SW480 (cell line): ENCODE measurements at places on chromosomes 6 and 20.
A peak's percentile ranks its signal among the peaks of the same experiment; 100 is the strongest.

DNA sequence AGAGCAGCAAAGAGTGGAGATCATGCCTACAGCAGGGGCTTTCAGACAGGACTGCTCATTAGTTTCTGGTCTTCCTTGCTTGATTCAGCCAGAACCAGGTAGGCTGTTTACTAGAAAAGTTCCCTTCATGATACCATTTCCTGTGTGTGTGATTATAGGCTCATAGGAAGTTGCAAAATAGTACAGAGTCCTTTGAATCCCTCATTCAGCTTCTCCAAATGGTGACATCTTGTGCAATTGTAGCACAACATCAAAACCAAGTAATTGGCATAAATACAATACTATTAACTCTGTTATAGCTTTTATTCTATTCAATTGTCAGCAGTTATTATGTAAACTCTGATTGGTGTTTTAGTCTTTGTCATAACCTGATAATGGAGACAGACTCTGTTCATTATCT, 347.3 kb upstream of the CDH4 start:
- DNase-seq, result no peak

DNA sequence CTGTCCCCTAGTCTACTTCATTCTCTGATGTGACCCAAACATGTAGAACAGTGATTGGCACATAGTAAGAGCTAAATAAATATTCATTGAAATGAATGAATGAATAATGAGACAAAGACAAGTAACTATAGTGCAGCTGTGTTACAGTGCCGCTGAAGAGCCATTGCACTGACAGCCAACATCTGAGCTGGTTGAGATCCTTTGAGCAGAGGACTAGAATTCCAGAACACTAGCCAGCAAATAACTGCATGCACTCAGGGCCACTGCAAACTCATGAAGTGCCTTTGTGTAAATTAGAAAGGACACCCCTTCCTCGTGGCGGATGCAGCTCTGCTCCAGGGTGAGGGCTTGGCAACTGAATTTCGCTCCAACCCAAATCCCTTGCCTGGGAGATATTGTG, 230.3 kb upstream of the CDYL start:
- no peak for DNase-seq

DNA sequence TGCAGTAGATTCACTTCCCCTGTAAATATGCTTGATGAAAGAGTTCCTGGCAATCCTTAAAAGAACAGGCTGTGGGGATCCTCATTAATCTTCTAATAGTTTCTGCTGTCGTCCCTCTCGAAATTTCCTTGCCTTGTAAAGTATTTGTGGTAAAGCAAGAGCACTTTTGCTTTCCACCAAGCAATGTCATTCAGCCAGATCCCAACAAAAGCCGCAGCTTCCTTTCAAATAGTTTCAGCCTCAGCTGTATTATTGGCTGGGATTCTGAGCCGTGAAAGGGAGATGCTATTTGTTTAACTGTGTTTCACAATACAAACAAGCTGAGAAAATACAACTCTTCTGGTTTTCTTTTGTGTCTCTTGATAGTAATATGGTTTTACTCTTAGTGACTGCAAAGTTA, 48.9 kb upstream of the EPHA7 start:
- DNase-seq, result no peak

GRCh38 chr6:68677058-68677457, 42.0 kb downstream of the ADGRB3 start:
- no peak for DNase-seq

DNA sequence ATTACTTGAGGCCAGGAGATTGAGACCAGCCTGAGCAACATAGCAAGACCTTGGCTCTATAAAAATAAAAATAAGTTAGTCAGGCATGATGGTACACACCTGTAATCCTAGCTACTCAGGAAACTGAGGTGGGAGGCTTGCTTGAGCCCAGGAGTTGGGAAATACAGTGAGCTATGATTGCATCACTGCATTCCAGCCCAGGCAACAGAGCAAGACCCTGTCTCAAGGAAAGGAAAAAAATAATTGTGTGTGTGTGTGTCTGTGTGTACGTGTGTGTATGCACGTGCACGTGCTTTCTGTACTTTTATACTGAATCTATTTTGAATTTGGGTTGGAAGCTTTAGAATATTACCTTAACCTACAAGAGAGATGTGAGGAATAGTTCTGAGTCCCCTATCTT, 58.9 kb downstream of the KIZ start:
- no peak for DNase-seq

DNA sequence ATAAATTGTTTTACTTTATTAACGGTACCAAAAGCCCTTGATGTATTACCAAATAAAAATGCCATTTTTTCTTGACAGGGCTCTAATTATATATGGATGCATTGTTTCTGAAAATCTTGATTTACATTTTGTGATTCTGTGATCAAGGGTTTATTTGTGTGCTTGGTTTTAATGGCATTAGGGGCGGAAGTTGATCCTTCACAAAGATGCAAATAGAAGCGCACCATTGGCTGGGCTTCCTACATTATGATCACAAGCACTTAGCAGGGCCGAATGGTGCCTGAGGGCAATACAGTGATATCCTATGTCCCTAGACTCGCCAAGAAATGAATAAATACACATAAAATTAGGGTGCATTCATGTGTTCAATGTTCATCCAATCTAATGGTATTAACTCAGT, 172.9 kb upstream of the UST start:
- no peak for DNase-seq

DNA sequence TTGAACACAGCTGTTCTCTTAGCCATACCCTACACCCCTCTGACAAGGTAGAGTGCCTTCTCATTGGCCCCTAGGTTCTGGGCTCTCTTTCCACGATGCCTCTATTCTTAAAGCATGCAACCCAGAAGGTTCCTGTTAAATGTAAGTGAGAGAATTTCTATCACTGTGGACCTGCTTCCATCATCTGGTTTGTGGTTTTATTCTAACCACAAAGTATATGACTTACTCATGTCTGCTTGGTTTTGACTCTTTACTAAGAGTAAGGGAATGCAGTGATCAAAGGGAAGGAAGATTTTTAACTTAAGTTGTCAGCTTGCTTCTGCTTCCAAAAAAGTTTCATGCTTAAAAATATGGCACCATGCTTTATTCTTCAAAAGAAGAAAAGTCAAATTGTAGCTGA, 80.2 kb downstream of the ANKEF1 start:
- DNase-seq, result peak; percentile 86

DNA sequence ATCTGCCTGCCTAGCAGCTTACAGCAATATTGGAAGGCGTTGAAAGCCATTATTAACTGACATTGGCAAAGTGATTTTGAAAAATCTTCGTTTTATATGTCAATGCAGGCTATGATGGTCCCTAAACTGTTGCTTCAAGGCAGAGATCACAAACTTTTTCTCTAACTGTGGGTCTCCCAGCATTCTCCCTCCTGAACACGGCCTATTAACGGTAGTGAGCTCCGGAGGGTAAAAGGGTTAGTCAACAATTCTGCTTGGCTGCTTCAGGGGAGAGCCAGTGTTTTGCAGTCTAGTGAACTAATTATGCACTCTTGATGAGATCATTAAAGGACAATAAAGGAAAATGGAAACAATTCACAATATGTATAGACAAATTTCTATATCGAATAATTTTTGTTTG, 261.8 kb upstream of the QKI start:
- DNase-seq, result no peak

GRCh38 chr20:8505476-8506200, 373.6 kb downstream of the PLCB1 start:
- DNase-seq, result no peak

DNA sequence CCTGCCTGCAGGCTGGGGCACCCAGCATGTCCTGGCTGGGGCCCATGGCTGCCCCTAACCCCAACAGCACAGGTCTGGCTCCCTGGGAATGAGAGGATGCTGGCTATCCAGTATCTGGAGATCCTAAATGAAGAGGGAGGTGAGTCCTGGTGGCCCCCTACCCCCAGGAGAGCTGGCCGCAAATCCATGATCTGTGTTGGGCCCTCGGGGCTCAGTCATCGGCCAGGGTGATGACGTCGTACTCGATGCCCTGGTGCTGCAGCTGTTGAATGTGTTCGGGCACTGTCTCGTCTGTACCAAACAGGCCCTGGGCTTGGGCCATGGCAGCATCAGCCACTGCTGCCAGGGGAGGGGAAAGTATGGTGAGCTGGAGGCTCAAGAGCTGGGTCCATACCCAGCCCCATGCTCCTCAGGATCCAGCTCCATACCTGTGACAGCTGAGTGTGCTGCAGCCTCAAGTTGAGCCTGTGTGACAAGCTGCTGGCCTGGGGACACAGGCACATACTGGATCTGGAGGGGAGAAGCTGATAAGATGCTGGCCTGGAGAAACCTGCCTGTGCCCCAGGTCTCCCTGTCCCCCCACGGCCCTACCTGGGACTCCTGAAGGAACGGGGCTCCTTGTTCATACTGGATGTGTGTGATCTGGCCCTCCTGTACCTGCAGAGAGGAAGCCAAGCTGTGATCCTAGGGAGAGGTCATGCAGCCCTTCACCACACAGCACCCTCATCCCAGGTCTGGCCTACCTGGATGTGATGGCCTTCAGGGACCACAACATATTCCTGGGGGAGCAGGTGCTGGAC, 14.5 kb downstream of the PCIF1 start:
- DNase-seq, result no peak

- no peak for DNase-seq
These were observed 49.2 kb upstream of the MAP7 start for GRCh38 chr6:136599329-136600011.
